Ovary (tissue), 10 donors: ENCODE measurements at places on chromosomes 1 and 21. TPM values are rescaled to one million over a fixed set of nuclear protein-coding genes. Genes with fewer than 3 reads are reported as not detected.

Gene TMPRSS3
- 1.3 TPM for total RNA-seq

Gene AZIN2
- 11.7 TPM for total RNA-seq

Gene SLC2A1
- 32.0 TPM for total RNA-seq

Gene OR2T29
- total RNA-seq, result not detected

Gene COL6A2
- 831 TPM for total RNA-seq

Gene PRR9
- total RNA-seq, result not detected

Gene ORC1
- total RNA-seq, result 0.45 TPM

Gene MMEL1
- total RNA-seq, result 1.1 TPM

DNA sequence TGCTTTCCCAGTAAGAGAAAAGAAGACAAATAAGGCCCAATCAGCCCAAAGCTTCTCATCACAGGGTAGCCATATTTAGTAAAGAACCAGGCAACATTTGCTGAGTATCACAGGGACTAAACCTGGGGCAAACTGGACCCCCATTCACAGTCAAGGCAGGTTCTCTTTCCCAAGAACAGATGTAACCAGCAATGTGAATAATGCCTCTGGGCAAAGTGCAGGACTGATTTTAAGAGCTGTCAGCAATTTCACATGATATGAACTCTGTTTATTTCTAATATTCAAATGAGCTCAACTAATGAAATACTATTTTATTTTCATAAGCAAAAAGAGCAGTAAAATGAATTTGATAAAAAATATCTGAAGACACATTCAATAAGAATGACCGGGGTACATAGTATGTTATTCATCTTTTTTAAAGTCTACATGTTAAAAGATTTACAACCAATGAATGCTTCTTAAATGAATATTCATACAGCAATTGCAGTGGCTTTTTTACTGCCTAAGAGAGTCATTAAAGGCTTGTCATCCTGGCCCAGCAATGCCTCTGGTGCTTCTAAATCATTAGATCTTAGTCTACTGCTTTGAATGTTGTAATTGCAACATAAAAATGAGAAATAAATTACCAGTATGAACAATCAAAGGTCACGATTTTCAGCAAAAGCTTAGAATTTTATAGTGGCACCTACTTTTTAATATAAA is 308.8 kb downstream of the SMYD3 start:
- no peak for DNase-seq
- H3K4me1 ChIP-seq, result peaks cover 9% of the 10 kb centered on the region
- H3K4me3 ChIP-seq, result no peak overlapping the region
- H3K27me3 ChIP-seq, result no peaks in the 10 kb centered on the region
- H3K27ac ChIP-seq, result no peak overlapping the region

DNA sequence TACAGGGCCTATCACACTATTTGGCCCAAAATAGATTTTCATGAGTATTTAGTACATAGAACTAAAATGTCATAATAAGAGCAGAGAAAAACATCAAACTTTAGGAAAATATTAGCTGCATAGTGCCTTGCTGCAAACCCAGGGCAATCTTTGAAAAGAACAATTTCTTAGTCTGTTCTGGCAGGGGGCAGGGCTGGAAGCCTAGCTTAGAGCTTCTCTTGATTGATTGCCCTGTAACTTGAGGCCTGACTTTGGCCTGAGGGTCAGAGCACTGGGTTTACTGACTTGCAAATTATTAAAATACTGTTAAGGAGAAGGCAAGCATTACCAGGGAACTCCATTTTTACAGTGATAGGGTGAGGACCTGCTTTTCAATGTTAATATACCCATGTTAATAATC is 115.8 kb upstream of the SPAG17 start:
- H3K4me1 ChIP-seq, result no peaks in the 10 kb centered on the region
- DNase-seq, result no peak
- H3K27ac ChIP-seq, result no peak overlapping the region
- no peak overlapping the region for H3K4me3 ChIP-seq

GRCh38 chr1:94434365-94435045 is 16.3 kb downstream of the ABCD3 start:
- H3K36me3 ChIP-seq, result no peaks in the 10 kb centered on the region
- no peak overlapping the region for H3K27ac ChIP-seq
- no peak overlapping the region for H3K4me3 ChIP-seq
- no peak for DNase-seq
- no peaks in the 10 kb centered on the region for H3K27me3 ChIP-seq

- no peak for DNase-seq
- H3K4me1 ChIP-seq, result peaks cover 3% of the 10 kb centered on the region
- no peaks in the 10 kb centered on the region for H3K36me3 ChIP-seq
- H3K27ac ChIP-seq, result peak overlapping the region; percentile 67
These were observed 488 bp downstream of the DBT start for GRCh38 chr1:100249155-100249536.

- no peak overlapping the region for H3K27ac ChIP-seq
- H3K36me3 ChIP-seq, result no peaks in the 10 kb centered on the region
- no peak for DNase-seq
- H3K4me1 ChIP-seq, result peaks cover 5% of the 10 kb centered on the region
- no peak overlapping the region for H3K4me3 ChIP-seq
These were observed 23.6 kb upstream of the DUSP10 start for GRCh38 chr1:221765527-221765926.

DNA sequence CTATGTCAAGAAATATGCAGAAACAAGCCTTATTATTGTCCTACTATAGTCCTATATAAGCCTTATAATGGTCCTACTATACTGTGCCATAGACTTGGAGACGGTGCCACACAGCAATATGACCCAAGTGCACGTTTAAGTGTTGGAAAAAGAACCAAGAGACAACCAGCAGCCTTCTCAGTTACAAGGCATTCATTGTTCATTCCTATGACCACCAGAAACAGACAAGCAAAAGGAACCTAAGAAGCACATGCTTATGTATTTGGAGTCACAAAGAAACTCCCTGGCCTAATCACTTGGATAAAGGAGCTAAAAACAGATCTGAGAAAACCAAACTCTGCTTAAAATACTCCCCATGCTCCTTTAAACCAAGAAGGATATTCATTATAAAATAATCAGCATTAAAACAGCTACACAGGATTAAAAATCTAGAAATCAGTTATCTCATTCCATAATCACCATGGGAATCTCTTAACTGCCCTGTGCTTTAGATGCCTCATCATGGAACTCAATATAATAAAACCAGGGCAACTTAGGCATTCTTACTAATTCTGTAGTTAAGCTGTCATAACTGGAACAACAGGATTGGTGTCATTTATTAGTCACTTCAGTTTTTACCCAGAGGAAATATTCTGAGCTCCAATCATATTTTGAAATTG is 7.0 kb downstream of the COLGALT2 start:
- no peak for DNase-seq
- no peaks in the 10 kb centered on the region for H3K4me1 ChIP-seq
- H3K36me3 ChIP-seq, result no peaks in the 10 kb centered on the region
- no peak overlapping the region for H3K27ac ChIP-seq
- H3K27me3 ChIP-seq, result no peaks in the 10 kb centered on the region

GRCh38 chr21:28719723-28720122 is 273.0 kb downstream of the LTN1 start:
- H3K4me1 ChIP-seq, result no peaks in the 10 kb centered on the region
- no peaks in the 10 kb centered on the region for H3K27me3 ChIP-seq
- no peak for DNase-seq
- no peaks in the 10 kb centered on the region for H3K36me3 ChIP-seq
- H3K27ac ChIP-seq, result no peak overlapping the region

GRCh38 chr1:179818743-179819173 is 58.8 kb downstream of the TOR1AIP2 start:
- H3K4me3 ChIP-seq, result no peak overlapping the region
- peak overlapping the region; percentile 46 for H3K27ac ChIP-seq
- no peaks in the 10 kb centered on the region for H3K27me3 ChIP-seq
- H3K4me1 ChIP-seq, result peaks cover 14% of the 10 kb centered on the region
- no peaks in the 10 kb centered on the region for H3K36me3 ChIP-seq
- DNase-seq, result peak; percentile 57

DNA sequence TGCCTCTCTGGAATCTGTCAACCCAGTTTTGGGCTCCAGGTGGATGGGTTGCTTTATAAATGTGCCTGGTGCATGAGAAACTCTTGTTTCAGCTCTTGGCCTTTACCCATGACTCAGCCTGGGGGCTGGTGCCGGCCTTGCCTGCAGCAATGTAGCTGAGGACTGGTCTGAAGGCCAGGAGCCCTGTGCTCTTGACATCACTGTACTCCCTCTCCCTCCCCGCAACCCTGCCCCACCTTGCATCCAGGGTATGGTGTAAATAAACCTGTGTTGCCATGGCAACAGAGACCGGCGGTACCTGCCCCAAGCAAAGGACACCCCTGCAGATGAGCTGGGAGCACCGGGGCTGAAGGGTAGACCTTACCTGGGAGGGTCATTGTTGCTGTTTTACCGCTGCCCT is 13.3 kb downstream of the FAM151A start:
- H3K36me3 ChIP-seq, result no peaks in the 10 kb centered on the region
- H3K4me3 ChIP-seq, result no peak overlapping the region
- H3K27me3 ChIP-seq, result no peaks in the 10 kb centered on the region
- H3K27ac ChIP-seq, result no peak overlapping the region
- no peaks in the 10 kb centered on the region for H3K4me1 ChIP-seq
- peak; percentile 9 for DNase-seq

- DNase-seq, result no peak
- H3K4me1 ChIP-seq, result peaks cover 2% of the 10 kb centered on the region
- no peak overlapping the region for H3K4me3 ChIP-seq
- no peaks in the 10 kb centered on the region for H3K27me3 ChIP-seq
These were observed 10.7 kb downstream of the MR1 start for GRCh38 chr1:181044449-181044966.

- no peak overlapping the region for H3K4me3 ChIP-seq
- H3K27me3 ChIP-seq, result no peaks in the 10 kb centered on the region
- H3K27ac ChIP-seq, result no peak overlapping the region
- no peaks in the 10 kb centered on the region for H3K36me3 ChIP-seq
- peaks cover 3% of the 10 kb centered on the region for H3K4me1 ChIP-seq
- no peak for DNase-seq
These were observed 26.7 kb upstream of the SPSB1 start for GRCh38 chr1:9265968-9266367.
